ENCODE measurements at places on chromosomes 4 and X.

DNA sequence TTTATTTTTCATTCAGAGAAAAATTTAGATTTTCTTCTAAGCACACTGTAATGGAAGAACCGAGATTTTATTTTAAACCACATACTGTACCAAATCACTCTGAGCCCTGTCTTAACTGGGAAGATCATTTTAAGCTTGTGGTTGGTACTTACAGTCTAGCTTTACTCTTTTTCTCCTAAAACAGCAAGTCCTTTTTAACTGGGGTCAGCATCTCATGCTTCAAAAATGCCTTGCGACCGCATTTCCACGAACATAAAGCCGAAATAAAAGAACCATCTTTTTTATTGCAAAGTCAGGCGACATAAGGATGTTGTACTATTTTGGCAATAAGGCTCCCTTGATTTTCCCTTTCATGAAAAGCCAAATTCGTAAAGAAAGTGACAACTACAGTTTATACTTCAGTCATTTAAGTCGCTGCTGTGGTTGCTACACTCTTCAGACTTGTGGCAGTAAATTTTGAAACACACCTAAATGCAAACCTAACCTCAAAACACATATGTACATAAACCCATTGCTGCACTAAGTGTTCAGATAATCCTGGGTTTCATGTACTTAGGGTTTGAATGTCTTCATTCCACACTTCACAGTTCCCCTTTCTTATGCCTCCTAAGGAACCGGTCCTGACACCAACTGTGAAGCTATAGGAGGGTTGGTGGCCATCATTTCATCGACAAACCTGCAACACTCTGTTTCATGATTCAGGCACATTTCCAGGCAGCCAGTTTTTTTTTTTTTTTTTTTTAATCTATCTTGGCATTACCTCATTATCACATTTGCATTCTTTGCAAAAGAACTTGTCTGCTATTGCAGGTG is 3.0 kb downstream of the STOX2 start:
- DNase-seq, result no peak

DNA sequence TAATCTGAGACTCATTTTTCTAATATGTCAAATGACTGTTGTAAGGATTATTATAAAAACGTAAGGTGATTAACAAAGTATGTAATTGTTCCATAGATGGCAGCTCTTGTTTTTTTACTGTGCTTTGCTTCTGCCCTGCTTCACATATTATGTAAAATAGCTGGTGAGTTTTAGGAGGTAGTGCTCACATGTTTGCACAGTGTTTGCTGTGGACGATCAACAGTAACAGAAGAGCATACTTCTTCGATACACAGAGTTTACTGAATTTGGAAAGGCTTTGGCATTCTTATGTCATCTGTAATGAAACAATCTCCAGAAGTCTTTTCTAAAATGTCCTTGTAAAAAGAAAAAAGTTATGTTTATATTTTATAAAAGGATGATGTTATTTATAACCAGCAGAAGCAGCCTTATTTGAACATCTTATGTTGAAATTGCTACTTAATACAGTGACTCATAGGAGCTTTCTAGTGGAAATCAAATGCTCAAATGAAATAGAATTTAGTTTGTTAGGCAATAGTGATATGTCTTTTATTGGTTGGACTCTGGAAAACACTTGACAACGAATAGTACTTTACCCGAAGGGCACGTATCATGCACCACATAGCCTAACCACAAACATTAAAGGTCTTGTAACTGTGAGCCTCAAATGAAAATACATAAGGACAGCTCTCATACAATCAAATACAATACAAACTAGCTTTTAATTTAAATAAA is 1.9 kb upstream of the MTTP start:
- DNase-seq, result no peak

DNA sequence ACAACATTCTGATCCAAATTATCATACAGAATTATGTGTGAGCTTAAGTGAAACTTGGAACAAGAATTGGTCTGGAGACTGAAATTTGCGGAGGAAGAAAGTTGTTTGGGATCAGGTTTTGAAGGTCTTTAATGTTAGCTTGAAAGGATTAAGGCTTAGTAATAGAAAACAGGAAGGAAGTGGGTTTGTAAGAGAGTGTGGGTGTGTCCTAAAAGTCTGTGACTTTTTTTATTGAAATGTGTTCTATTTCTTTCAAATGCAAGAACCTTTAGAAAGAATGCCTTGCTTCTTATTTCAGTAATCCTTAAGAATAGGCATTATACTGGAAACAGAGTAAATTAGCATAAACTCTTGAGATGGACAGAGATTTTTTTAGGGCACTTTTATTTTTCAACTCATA is 198.0 kb downstream of the GALNTL6 start:
- DNase-seq, result no peak

- DNase-seq, result no peak
Measured at GRCh38 chr4:56979421-56980072, 851 bp downstream of the POLR2B start.

DNA sequence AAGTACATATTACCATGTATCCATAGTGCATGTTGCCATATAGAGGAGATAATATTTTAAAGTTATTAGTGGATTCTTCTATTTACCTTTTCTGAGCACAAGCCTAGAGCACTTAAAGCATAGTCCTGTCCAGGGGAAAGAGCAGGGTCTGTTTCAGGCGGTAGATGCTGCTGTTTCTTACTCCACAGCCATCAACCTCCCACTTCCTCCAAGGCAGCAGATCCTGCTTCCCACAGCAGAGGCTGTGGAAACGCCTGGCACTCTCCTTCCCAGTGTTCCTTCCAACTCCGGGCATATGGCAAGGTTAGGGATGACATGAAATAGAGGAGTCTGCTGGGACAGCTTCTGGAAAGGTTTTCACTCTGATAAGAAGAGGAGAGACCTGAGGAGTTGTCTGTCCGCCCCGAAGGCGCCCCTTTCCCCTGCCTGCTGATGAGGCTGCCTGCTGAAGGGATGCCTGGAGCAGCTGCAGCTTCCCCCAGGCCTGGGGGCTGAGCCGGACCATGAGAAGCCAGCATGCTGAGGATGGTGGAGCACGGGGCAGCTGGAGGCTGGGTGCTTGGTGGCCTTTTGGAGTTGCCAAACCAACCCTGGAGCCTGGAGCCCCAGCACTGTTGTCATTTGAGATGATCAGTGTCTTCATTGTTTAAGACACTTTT is 43.9 kb upstream of the SLC25A4 start:
- no peak for DNase-seq

GRCh38 chrX:11992271-11992670 is 146.0 kb upstream of the FRMPD4 start:
- DNase-seq, result no peak

GRCh38 chr4:102500696-102501446 is at the start of gene NFKB1:
NFKB1 (plus strand) TSS chr4:102501359; CDS start chr4:102525519, 24,160 bp downstream.
- DNase-seq, result peak; percentile 38

DNA sequence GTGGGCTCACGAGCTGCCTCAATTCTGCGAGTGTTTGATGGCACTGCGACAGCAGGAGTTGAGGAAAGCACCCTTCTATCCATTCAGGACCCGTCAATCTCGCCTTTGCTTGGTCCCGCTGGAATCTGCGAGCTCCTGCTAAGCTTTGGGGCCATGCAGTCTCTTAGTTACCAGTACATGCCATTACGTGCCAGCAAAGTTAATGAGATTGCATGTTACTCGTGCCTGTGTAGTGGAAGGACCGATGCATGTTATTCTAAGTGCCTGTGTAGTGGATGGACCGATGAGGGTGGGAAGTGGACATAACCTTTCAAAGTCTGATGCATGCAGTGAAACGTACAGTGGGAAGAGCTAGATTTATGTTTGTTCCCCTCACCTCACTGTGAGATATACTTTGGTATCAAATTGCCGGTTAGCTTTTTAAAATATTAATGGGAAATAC is 569 bp downstream of the RPS3A start:
- DNase-seq, result peak; percentile 5

- no peak for DNase-seq
Measured at GRCh38 chr4:14669371-14669770, 332.9 kb upstream of the CPEB2 start.

GRCh38 chr4:41257257-41257901 is 651 bp downstream of the UCHL1 start:
- DNase-seq, result peak; percentile 41

GRCh38 chr4:83889802-83890201 is 353.9 kb downstream of the GPAT3 start:
- DNase-seq, result no peak

DNA sequence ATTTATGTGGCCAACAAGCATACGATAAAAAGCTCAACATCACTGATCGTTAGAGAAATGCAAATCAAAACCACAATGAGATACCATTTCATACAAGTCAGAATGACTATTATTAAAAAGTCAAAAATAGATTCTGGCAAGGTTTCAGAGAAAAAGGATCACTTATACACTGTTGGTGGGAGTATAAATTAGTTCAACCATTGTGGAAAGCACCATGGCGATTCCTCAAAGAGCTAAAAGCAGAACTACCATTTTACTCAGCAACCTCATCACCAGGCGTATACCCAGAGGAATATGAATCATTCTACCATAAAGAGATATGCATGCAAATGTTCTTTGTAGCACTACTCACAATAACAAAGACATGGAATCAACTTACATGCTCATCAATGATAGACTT is 478.7 kb upstream of the GALNTL6 start:
- no peak for DNase-seq

DNA sequence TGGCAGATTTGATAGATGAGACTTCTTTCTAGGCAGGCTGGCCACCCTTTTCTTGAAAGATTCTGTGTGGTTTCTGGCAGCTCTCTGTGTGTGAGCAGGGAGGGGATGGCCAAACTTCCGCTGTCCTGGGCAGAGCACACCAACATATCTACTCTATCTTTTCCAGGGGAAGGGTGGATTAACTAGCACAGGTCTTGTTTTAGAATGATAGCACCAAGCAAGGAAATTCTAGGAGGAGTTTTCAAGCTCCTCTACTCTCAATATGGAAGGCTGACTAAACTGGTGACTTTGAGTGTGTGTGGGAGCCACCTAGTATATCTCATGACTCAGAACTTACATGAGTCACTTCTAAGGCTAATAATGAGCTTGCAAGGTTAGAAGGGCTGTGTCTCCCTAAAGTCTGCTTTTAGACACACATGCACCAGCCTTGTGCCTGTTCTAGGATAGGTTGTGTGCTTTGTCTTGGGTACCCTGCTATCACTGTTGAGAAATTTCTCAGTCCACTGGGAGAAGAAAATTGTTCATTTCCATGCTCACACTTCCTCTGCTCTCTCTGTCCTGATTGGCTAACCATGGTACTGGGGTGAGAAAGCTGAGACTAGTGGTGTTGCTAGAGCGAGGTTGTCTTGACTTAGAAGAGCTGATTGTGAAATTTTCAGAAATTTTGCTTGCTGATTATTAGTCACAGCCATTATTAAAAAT is 72.9 kb downstream of the YIPF6 start:
- DNase-seq, result no peak

GRCh38 chrX:15882704-15883539 is 28.3 kb upstream of the AP1S2 start:
- DNase-seq, result no peak

- DNase-seq, result no peak
Measured at GRCh38 chrX:68139791-68140190, 293.5 kb downstream of the OPHN1 start.

- no peak for DNase-seq
Measured at GRCh38 chr4:74205559-74205958, 47.6 kb downstream of the MTHFD2L start.

GRCh38 chrX:124010157-124010556 is 48.7 kb downstream of the STAG2 start:
- no peak for DNase-seq

- peak; percentile 39 for DNase-seq
Measured at GRCh38 chrX:131802836-131803626, 220.1 kb upstream of the STK26 start.

DNA sequence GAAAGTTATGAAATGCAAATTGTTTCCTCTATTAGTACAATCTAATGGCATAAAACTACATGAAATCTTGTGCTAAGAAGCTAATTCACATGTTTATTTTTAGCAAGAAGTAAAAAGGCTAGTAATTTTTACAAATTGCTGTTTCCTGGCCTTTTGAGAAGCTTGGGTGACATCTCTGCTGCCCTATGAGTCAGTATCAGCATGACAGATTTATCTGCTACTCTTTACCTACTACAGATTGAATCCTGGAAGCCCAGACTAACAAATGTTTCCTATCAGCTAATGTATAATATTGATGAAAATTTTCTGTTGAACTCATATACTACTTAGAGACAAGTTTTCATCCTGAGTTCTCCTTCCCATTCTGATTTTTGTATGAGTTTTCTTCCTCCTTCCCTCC is 232.4 kb downstream of the DCTD start:
- no peak for DNase-seq

GRCh38 chr4:73070074-73070390 is 516 bp upstream of the COX18 start:
- no peak for DNase-seq

DNA sequence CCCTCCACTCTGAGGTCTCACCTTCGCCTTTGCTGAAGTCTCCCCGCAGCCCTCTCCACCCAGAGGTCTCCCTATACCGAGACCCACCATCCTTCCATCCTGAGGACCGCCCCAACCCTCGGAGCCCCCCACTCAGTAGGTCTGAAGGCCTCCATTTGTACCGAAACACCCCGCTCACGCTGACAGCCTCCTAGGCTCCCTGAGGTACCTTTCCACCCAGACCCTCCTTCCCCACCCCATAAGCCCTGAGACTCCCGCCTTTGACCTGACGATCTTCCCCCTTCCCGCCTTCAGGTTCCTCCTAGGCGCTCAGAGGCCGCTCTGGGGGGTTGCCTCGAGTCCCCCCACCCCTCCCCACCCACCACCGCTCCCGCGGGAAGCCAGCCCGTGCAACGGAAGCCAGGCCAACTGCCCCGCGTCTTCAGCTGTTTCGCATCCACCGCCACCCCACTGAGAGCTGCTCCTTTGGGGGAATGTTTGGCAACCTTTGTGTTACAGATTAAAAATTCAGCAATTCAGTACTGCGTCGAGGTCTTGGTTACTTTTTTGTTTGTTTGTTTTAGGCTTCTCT is 5.0 kb downstream of the SOD3 start:
- no peak for DNase-seq

- no peak for DNase-seq
Measured at GRCh38 chr4:73621357-73621756, 1.1 kb upstream of the RASSF6 start.

DNA sequence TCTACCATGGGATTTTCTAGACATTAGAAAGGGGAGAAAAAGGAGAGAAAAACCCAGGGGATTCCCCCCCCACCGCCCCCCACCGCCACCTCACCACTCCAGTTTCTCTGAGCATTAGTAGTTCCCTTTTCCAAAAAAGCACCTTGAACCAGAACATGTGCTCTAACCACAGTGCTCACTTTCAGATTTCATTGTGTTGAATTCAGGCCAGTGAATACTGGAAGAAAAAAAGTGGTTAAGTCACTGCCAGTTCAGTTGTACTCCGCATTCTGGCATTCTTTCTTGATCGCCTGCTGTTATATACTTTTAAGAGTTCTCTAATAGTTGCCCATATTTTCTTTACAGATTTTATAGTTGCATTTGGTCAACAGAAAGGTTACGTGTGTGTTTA is 40.9 kb downstream of the JADE3 start:
- no peak for DNase-seq

DNA sequence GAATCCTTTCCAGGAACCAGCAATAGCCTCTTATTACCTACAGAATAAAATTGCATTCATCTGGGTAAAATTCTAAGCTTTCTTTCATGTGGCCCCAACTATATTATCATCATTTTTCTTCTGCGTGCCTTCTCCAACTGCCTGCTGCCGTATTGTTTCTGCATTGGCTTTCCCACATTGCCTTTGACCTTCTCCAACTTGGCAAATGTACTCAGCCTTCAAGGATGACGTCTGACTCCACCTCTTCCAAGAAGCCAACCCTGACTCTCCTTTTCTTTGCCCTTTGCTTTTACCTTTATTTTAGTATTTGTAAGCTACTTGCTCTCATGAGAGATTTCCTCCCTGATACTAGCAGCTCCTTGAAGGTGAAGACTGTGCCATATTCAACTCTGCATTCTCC is 200.4 kb upstream of the FAM9B start:
- DNase-seq, result no peak

GRCh38 chrX:106928227-106928626 is 8.0 kb downstream of the CLDN2 start:
- no peak for DNase-seq

Data from GM12892 (cell line).